ENCODE measurements at places on chromosomes 16 and 17. TPM values are rescaled to one million over a fixed set of nuclear protein-coding genes. Genes with fewer than 3 reads are reported as not detected.

Gene CPHXL2
- total RNA-seq = not detected

Gene CHTF8
- 40.8 TPM for total RNA-seq

Gene SCARF1
- 0.28 TPM for total RNA-seq

Gene CCL22
- not detected for total RNA-seq

Gene TNK1
- total RNA-seq = under 0.01 TPM

Gene SMPD3
- total RNA-seq = not detected

Gene VMO1
- total RNA-seq = not detected

DNA sequence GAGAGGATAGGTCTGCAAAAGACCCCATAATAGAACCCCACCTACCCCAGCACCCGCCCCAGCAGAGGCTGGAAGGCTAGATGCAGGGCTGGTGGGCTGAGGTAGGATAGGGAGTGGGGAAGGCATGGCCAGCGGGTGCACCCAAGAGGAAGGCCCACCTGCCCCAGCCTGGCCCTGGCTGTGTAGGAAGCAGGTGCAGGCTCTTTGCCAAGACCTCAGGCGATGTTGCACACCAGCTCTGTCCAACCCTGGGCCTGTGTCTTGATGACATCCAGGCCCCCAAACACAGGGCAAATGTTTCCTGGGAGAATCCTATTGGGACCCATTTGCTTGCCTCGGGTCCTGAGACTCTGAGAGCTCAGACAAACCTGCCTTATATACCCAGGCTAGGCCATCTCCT, 12.2 kb downstream of the UNC119 start:
- no peaks in the 10 kb centered on the region for H3K36me3 ChIP-seq
- H3K4me1 ChIP-seq = no peaks in the 10 kb centered on the region
- no peak for DNase-seq
- H3K4me3 ChIP-seq = no peak overlapping the region

DNA sequence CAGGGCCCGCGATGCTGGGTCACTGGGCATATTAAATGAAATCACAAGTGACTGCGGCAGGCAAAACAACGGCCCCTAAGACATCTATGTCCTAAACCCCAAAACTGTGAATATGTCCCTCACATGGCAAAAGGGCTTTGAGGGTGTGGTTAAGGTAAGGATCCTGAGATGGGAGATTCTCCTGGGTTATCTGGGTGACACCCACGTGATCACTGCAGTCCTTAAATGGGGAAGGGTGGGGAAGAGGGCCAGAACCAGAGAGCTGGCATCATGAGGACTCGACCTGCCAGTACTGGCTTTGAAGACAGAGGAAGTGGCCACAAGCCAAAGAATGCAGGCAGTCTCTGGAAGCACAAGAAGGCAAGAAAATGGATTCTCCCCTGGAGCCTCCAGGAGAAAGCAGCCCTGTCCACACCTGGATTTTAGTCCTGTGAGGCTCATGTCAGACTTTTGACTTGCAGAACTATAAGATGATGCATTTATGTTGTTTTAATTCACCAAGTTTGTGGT, 12.5 kb downstream of the COTL1 start:
- no peak overlapping the region for H3K4me3 ChIP-seq

- no peak for DNase-seq
- 0 out of 2 replicates have a peak, but pooled peaks cover 2% of the 10 kb centered on the region for H3K36me3 ChIP-seq
- H3K27me3 ChIP-seq = no peaks in the 10 kb centered on the region
- peak overlapping the region; percentile 53 for H3K4me3 ChIP-seq
These were observed 742 bp upstream of the NUTF2 start for GRCh38 chr16:67846063-67846319.

- peaks cover 11% of the 10 kb centered on the region for H3K4me1 ChIP-seq
- no peaks in the 10 kb centered on the region for H3K27me3 ChIP-seq
- no peak overlapping the region for H3K4me3 ChIP-seq
These were observed 387 bp upstream of the ASB16 start for GRCh38 chr17:44170135-44170498.

DNA sequence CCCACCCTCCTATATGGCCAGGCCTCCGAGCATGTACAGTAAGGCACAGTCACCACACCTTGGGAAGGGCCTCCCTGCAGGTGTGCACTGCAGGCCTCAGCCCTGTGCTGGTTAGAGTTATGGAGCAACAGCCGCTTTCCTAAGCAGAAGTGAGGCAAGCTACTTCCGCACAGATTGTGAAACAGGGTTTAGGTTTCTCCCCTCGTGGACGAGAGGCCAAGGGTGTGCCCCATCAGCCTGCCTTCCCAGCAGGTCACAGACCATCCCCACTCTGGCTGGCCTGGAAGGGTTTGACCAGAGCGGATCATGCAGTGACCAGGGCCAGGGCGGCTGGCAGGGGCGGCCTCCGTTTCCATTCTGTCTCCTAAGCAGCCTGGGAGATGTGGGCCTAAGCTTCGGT, 4.7 kb downstream of the MSRB1 start:
- no peak overlapping the region for H3K4me3 ChIP-seq
- no peak for DNase-seq
- H3K27ac ChIP-seq = no peak overlapping the region

GRCh38 chr16:47699106-47699505, 238.0 kb downstream of the PHKB start:
- no peaks in the 10 kb centered on the region for H3K27me3 ChIP-seq
- H3K4me3 ChIP-seq = no peak overlapping the region
- no peak for DNase-seq
- H3K36me3 ChIP-seq = peaks cover 15% of the 10 kb centered on the region
- no peak overlapping the region for H3K27ac ChIP-seq

GRCh38 chr17:21124086-21124485, 2.7 kb upstream of the DHRS7B start:
- no peaks in the 10 kb centered on the region for H3K36me3 ChIP-seq
- H3K27ac ChIP-seq = no peak overlapping the region
- H3K27me3 ChIP-seq = no peaks in the 10 kb centered on the region
- no peak overlapping the region for H3K4me3 ChIP-seq
- DNase-seq = no peak

GRCh38 chr16:85570213-85570734, 42.8 kb upstream of the GSE1 start:
- H3K4me1 ChIP-seq = peaks cover 20% of the 10 kb centered on the region
- no peak overlapping the region for H3K4me3 ChIP-seq
- H3K36me3 ChIP-seq = peaks cover 4% of the 10 kb centered on the region

GRCh38 chr16:9176547-9177418, 85.3 kb downstream of the HAPSTR1 start:
- no peak for DNase-seq
- H3K27me3 ChIP-seq = no peaks in the 10 kb centered on the region
- H3K4me1 ChIP-seq = no peaks in the 10 kb centered on the region
- no peak overlapping the region for H3K4me3 ChIP-seq
- H3K36me3 ChIP-seq = no peaks in the 10 kb centered on the region

- H3K4me3 ChIP-seq = no peak overlapping the region
- no peaks in the 10 kb centered on the region for H3K4me1 ChIP-seq
- H3K27me3 ChIP-seq = no peaks in the 10 kb centered on the region
These were observed 28.6 kb upstream of the HYDIN start for GRCh38 chr16:71259086-71259485.

DNA sequence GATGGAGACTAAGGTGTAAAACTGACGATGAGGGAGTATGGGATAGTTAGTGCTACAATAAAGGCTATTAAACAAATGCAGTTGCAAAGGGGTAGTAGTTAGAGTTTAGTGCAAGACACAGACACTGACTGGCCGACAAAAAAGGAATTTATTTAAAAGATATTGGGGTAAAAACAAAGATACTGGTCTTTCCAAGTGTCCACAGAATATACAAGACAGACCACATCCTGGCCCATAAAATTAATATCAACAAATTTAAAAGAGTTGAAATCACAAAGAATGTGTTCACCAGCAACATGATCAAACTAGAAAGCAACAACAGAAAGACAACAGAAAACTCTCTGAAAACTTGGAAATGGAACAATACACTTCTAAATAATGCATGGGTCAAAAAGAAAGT, 54.7 kb downstream of the CFDP1 start:
- H3K4me1 ChIP-seq = peaks cover 25% of the 10 kb centered on the region
- DNase-seq = no peak
- no peak overlapping the region for H3K4me3 ChIP-seq
- H3K36me3 ChIP-seq = peaks cover 1% of the 10 kb centered on the region
- no peaks in the 10 kb centered on the region for H3K27me3 ChIP-seq

- H3K27ac ChIP-seq = no peak overlapping the region
- H3K27me3 ChIP-seq = no peaks in the 10 kb centered on the region
- DNase-seq = no peak
- H3K4me1 ChIP-seq = no peaks in the 10 kb centered on the region
- H3K4me3 ChIP-seq = no peak overlapping the region
These were observed 2.7 kb downstream of the ZNF764 start for GRCh38 chr16:30555315-30556124.

DNA sequence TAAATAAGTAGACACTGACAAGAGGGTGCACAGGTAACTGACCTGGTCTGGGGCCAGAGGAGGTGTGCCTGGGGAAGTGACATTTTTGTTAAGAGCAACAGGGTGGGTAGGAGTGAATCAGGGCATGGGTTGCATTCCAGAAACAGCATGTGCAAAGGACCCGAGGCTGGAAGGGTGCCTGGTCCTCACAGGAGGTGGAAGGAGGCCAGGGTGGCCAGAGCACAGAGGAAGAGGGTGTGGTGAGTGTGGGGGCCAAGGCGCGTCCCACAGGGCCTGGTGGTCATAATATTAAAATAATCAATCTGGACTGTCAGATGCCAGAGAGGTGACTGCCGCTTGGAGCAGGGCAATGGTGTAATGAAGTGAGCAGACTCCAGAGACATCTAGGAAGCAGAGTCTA, 14.3 kb downstream of the ARHGAP23 start:
- H3K36me3 ChIP-seq = peaks cover 7% of the 10 kb centered on the region
- H3K27me3 ChIP-seq = no peaks in the 10 kb centered on the region
- H3K27ac ChIP-seq = no peak overlapping the region
- peaks cover 18% of the 10 kb centered on the region for H3K4me1 ChIP-seq
- H3K4me3 ChIP-seq = no peak overlapping the region
- DNase-seq = no peak

GRCh38 chr16:17354141-17354601, 116.6 kb downstream of the XYLT1 start:
- H3K4me3 ChIP-seq = no peak overlapping the region
- H3K27me3 ChIP-seq = no peaks in the 10 kb centered on the region

GRCh38 chr16:71426069-71426879, 15.6 kb downstream of the TLE7 start:
- peak; percentile 90 for DNase-seq
- peak overlapping the region; percentile 17 for H3K4me3 ChIP-seq
- H3K27ac ChIP-seq = no peak overlapping the region
- no peaks in the 10 kb centered on the region for H3K36me3 ChIP-seq
- H3K4me1 ChIP-seq = no peaks in the 10 kb centered on the region

DNA sequence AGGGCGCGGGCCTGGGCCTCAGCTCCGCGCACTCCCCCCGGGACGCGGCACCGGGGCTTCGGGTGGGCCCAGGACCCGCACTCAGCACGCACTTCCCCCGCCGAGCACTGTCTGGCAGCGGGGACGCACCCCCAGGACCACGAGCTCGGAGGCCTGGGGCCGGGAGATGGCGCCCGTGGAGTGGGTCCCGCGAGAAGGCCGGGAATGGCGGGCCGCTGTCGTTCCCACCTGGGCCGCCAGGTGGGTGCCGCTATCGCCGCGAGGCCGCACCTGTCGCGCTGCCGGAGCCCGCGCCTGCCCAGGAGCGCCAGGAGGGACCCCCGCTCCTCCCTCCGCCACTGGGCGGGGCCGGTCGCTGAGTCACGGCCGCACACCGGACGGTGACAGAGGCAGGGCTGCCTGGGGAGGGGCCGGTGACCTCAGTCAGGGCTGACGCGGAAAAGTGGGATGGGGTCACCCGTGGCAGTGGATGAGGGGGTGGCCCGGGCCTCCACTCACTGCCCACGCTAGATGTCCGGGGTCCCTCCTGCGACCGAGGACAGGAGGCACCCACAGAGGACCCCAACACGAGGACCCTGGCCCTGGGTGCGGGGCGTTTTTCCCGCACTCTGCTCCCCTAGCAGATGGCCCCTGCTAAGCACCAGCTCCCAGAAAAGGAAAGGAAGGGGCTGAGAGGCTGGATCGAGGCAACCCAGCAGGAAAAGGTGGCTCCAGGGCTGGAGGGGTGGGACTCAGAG, 6.9 kb upstream of the ACTG1 start:
- no peaks in the 10 kb centered on the region for H3K36me3 ChIP-seq
- H3K27me3 ChIP-seq = no peaks in the 10 kb centered on the region
- peaks cover 37% of the 10 kb centered on the region for H3K4me1 ChIP-seq

DNA sequence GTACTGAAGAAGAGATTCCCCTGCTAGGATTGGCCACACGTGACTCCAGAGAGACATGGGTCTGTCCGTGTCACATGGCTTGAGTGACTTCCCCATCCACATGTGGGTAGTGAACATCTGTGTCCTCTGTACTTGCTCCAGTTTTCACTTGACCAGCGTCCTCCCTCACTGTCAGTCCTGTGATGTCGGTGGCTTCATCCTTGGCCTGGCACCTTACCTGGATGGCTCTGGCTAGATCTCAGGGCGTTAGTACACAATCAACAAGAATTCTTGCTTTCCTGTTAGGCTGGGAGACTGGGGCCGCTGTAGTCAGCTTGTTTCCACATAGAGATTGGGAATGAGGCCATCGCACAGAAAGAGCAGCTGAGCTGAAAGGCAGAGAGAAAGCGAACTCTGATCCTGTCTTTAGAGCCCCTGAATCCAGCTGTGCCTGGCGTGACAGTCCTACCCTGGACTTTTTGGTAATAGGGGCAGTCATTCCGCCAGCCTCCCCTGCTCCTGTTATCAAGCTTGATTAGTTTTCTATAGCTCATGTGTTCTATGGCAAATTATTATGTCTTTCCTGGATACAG, 227.3 kb downstream of the SNX29 start:
- H3K27ac ChIP-seq = no peak overlapping the region
- no peaks in the 10 kb centered on the region for H3K36me3 ChIP-seq
- no peak overlapping the region for H3K4me3 ChIP-seq

DNA sequence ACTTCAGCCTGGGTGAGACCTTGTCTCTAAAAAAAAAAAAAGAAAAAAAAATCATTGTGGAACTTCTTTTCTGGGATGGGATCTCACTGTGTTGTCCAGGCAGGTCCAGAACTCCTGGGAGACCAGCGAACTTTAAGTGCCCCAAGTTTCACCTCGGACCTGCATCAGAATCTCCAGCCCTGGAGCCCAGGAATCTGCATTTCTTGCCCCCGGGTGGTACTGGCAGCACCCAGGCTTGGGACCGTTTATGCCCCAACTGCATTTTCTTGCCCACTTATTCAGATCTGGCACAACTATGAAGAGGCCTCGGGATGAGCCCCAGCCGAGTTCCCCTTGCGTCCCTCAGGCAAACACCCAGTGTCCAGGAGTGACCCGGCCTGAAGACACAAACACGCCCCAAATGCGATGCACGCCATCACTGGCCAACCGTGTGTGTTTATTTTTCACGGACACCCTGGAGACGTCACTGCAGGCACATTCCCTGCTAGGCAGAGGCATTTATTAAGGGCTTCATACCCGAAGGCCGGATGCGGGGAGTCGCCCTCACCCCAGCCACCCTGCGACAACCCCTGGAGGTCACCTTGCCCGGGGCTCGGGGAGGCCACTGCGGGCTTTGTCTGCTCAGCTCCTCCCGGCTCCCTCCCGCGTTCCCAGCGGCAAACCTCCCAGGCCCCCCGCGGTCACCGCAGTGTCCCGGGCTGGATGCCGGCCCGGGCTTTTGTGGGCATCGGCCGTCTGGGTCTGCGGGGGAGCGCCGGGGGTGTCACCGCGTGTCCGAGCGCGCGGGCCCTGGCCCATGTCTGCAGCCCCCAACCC, 684 bp upstream of the SPIRE2 start:
- peak overlapping the region; percentile 32 for H3K4me3 ChIP-seq
- H3K4me1 ChIP-seq = peaks cover 6% of the 10 kb centered on the region
- no peaks in the 10 kb centered on the region for H3K36me3 ChIP-seq
- no peaks in the 10 kb centered on the region for H3K27me3 ChIP-seq

Data from IMR-90 (cell line).